Effector memory CD8-positive, alpha-beta T cell (primary cell): ENCODE measurements at places on chromosomes 12 and 14.

- DNase-seq, result no peak
Measured at GRCh38 chr12:122473543-122474323, 27.0 kb downstream of the ZCCHC8 start.

DNA sequence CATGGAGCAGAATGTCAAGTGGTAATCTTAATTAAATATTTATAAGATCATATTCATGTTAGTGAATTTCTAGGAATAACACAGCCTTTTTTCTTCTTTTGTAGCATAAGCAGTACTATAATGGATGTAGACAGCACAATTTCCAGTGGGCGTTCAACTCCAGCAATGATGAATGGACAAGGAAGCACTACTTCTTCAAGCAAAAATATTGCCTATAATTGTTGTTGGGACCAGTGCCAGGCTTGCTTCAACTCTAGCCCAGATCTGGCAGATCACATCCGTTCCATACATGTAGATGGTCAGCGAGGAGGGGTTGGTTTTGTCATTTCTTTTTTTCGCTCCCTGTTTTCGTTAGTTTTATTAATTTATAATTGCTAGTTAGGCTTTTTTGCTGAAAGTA is 23.1 kb downstream of the AEBP2 start:
- DNase-seq, result no peak

DNA sequence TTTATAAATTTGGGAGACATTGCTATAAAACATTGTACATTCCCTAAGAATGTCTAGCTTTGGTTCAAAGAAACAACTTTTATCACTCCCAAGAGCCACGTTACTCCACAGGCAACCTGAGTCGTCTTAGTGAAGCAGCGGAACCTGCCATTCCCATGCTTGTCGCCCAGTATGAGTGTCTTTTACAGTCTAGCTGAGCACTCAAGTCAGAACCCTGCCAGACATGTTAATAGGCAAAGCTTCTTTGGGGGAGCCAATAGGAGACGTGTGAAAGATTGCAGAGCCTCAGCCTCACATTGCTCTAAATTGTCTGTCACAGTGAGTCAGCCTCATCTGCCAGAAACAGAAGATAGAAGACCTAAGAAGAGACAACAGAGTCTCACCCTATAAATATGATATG is 541.6 kb upstream of the FLRT2 start:
- DNase-seq, result no peak

DNA sequence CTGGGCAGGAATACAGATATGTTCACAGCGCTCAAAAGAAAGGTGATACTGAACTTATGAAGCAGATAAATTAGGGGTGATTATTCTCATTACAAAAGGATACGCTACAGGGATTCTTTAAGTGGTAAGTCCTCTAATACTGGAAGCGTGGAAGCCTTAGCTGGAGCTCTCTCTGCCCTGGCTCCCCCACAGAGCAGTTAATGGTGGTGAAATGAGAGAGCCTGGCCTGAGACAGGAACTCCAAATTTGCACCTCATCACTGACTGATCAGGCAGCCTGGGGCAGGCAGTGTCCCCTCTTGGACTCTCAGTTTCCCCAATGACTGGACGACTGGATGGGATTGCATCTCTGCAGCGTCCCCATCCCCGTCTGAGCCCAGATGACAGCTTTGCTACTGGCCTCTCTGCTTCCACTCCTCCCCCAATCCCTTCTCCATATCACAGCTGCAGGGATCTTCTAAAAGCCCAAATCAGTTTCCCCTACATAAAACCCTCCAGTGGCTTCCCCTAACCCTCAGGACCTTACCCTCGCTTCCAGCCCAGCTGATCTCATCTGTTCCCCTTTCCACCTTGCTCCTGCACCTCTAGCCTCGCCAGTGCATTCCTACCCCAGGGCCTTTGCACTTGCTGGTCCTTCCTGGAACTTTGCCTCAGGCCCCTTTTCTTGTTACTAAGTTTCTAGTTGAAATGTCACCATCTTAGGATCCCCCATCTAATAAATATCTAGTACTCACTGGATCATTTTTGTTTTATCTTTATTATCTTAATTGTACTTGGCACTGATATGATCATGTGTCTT is 171.7 kb upstream of the LHX5 start:
- DNase-seq, result no peak

GRCh38 chr14:91164676-91165075 is 50.8 kb downstream of the DGLUCY start:
- DNase-seq, result no peak

DNA sequence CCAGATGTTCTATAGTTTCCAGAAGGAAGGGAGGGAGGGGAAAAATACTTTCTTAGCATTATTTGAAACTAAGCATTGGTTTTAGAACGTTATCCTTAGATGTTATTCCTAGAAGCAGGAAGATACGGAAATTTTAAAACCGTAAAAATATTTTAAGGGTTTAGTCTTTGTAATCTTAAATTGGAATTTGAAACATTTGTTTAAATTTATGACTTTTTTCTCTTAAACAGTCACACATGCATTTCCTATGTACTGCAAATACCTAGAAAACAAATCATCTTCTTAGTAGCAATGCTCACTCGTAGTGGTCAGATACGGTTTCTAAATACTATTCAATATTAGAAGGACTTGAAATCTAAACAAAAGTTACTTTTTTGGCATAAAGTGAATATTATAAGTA is 282.0 kb downstream of the ERC1 start:
- no peak for DNase-seq

DNA sequence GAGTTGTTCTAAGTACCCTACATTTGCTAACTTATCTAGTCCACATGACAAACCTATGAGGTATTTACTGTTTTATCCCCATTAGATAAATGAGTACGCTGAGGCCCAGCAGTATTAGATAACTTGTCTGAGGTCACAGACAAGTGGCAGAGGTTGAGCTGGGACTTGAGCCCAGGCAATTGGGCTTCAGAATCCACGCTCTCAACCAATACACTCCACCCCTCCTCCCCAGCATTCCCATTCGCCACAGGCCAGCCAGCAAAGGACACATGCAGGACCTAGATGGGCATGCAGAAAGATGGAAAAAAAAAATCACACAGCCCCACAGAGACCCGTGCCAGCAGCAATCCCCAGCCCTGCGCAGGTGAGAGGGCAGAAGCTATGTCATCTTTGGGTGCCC is 12.4 kb downstream of the HDAC7 start:
- no peak for DNase-seq

DNA sequence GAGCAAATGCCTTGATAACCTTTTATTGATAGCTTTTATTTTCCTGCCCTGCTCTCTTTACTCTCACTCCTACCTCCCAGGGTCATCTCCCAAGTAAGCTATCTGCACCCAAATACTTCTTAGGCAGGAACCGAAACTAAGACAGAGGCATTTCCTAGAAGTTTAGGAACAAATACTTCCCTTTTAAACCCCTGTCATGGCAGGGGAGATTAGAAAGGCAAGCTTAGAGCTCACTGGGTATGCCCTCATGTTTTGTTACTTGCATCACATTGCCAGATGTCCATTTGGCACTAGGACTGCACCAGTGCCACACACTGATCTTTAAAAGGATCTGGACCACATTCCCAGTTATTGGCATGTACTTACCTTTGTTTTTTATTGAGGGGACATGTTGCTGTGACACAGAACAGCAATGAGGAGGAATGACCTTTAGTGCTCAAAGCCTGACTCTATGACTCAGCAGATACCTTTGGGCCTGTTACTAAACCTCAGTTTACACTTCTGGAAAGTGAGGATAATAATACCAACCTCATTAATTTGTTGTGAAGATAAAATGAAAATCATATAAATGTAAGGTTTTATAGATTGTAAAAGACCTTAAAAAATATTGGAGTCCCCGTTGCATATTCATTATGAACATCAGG is 40.9 kb upstream of the MBIP start:
- no peak for DNase-seq

DNA sequence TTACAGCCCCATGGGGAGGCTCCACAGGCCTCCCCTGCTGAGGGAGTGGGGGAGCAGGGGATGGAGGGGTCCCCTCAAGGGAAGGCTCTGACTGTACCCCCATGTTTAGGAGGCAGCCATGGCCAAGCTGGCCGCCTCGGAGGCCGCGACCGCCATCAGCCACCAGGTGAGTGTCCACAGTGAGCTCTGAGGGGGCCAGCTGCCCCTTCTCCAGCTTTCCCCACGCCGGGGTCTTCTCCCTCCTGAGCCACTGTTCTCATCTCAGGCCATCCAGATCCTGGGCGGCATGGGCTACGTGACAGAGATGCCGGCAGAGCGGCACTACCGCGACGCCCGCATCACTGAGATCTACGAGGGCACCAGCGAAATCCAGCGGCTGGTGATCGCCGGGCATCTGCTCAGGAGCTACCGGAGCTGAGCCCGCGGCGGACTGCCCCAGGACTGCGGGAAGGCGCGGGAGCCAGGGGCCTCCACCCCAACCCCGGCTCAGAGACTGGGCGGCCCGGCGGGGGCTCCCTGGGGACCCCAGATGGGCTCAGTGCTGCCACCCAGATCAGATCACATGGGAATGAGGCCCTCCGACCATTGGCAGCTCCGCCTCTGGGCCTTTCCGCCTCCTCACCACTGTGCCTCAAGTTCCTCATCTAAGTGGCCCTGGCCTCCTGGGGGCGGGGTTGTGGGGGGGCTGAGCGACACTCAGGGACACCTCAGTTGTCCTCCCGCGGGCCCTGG is 13.6 kb downstream of the ACADS start:
- DNase-seq, result no peak

GRCh38 chr14:100045642-100046344 is 19.4 kb upstream of the EVL start:
- DNase-seq, result no peak

DNA sequence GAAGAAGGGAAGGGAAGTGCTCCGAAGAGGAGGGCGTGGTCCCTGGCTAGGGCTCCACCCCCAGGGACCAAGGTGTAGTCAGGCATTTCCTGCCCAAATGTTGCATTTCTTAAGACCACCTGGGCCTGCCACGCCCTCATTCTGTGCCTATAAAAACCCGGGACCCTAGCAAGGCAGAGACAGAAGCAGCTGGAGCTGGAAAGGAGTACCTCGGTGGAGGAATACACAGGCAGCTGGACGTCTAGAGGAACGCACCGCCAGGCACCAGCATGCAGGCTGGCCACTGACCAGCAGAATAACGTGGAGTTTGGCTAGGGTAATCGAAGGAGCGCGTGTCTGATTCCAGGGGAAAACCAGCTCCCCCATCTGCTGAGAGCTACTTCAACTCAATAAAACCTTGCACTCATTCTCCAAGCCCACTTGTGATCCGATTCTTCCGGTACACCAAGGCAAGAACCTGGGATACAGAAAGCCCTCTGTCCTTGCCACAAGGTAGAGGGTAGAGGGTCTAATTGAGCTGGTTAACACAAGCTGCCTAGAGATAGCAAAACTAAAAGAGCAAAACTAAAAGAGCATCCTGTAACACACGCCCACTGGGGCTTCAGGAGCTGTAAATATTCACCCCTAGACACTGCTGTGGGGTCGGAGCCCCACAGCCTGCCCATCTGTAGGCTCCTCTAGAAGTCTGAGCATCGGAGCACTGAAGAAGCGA is 21.0 kb downstream of the CFL2 start:
- no peak for DNase-seq

DNA sequence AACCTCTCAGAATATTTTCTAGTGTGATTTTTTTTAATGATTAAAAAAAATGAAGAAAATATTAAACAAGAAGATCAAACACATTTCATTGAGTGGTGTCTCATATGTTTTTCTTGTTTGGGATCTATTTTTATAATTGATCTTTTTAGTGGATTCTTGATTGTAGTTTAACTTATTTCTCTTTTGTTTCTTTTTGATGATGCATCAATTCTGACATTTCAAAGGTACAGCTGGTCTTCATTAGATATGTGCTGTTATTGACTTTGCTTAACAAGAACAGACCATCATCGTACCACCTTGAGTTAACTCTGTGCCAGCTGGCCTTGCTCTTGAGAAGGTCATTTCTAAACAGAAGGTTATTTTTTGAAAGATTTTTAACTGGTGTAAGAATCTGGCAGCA is 45.8 kb upstream of the FGD4 start:
- DNase-seq, result no peak

DNA sequence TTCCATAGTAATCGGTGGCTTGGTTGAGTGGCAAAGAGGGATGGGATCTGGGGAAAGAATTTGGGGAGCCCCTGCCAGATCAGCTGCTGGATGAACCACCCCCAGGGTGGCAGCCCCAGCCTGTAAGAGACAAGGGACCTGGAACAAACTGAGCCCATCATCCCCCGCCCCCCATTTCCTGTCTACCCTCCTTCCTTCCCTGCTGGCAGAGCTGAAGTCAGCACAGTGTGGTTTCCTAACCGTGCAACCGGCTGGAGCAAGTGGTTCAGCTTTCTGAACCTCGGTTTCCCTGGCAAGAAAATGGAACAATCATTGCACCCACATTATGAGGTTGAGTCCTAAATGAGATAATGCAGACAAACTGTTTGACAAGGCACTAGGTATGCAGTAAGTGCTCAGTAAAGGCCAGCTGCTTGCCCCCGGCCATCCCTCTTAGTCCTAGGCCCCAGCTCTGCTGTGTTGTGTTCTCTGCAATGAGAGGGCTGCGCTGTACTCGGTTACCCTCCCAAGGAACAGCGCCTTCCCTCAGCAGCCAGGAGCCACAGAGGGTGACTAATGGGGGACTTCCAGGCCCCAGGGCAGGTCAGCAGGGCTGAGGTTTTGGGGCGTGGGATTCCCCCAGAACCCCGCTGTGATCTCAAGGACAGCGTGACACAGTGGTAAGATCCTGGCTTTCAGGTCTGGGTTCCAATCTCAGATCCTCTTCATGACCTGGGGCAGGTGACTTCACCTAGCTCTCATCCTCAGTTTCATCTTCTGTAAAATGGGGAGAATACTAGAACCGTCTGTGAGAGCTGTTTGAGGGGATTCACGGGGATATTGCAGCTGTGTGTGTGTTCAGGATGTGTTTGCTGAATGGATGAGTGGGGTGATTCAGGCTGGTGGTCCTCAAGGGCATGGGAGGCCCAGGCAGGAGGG is 16.5 kb downstream of the SELPLG start:
- peak; percentile 63 for DNase-seq

DNA sequence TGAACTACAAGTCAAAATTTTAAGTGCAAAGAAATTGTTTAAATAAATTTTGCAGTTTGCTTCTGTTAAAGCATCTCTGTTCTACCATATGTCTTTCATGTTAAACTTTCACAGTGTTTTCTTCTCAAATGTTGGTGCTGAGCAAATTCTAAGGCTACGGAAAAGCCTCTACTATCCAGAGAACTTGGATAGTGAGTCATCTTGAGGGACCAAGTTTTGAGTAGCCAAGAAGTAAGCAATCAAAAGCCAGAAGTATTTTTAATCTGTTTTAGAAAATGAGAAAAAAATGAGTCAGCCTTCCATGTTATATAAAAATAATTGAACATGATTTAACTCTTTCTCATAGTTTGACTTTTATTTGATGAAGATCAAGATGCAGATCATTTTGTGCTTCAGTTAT is 3.3 kb downstream of the BRMS1L start:
- DNase-seq, result no peak
